ENCODE measurements at places on chromosomes 16 and 17.

- no peak for DNase-seq
Measured at GRCh38 chr17:4523946-4524345, 25.3 kb downstream of the SPNS2 start.

DNA sequence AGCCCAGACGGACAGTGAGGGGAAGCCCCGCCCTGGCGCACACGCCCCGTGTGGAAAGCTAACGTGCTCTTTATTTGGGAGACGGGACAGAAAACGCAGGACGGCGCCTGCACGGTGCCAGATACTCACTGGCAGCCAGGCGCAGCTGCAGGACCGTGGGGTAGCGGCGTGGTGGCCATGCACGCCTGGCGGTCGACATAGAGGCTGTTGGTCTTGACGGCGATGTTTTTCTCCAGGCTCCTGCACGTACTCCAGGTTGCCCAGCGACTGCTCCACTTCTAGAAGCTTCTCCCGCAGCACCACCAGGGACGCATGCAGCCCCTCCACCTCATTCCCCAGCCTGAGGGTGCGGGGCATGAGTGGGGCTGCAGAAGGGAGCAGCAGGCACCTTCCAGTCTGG lies 5.1 kb upstream of the C1QTNF8 start:
- DNase-seq = no peak

GRCh38 chr17:57987581-57988300 lies at the start of gene VEZF1:
VEZF1 (minus strand) TSS chr17:57988254; CDS start chr17:57988111, 143 bp downstream.
- DNase-seq = no peak

DNA sequence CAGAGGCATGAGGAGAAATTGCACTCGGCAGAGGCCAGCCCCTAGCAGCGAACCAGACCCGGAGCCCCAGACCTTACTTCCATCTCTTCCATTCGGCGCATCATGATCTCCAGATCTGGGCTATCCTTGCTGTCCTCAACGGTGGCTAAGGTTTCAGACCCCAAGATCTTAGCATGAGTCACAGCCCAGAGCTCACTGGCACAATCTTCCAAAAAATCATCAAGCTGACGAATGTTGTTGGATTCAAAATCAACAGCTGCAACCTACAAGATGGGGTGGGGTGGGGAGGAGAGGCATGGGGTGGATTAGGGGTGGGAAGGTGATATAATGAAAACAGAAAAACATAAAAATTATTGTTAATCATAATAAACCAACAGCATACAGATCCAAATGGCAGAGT lies 39.7 kb upstream of the PITPNM3 start:
- no peak for DNase-seq

DNA sequence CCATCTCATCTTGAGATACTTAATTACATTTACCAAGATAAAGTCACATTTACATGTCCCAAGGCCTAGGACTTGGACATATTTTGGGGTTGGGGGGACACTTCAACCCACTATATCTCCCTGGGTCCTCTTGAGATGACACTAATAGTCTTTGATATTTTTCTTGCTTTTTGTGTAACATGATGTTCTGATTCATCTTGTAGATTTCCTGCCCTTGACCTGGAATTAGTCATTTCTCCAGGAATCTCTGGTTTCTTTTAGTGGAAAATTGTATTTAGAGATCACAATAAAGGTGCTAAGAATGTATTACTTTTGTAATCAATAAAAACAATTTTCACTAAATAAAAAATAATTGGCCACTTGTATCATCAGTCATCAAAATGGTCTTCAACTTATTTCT lies 157.3 kb downstream of the VPS53 start:
- DNase-seq = no peak

GRCh38 chr16:86968866-86969265 lies 348.3 kb downstream of the C16orf95 start:
- no peak for DNase-seq

DNA sequence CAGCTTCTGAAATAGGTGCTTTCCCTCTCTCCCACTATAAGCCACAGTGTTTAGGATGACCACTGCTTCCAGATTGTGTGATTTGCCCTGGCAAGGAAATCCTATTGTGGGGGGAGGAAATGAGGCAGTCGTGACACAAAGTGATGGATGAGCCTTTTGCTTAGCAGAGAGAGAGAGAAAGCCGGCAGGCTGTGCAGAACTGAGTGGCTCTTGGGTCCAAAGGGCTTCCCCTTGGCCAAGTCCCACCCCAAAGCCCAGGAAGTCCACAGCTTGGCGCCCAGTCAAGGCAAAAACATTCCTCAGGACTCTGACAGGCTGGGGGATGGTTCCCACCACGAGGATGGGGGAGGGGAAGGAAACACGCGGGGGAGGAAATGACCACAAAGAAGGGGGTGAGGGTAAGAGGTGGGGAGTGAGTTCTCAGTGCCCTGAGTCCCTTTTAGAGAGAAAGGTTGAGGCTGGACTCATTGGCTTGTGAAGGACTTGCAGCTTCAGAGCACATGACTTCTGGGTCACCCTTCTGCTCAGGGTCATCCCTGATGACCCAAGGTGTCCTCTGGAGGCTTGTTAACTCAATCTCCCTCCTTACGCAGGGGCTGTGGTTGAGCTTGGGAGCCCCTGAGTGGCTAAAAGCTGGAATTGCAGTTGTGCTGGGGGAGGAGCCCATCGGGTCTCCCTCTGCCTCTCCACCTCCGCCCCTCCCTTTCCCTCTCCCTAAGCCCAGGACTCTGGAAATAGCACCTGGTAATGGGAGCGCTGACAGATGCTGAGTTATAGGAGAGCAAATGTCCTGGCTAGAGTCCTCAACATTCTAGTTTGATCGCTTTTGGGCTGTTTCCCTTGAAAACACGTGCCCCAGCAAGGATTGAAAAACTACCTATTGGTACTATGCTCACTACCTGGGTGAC lies 10.3 kb upstream of the MSL1 start:
- peak; percentile 87 for DNase-seq

- DNase-seq = no peak
Measured at GRCh38 chr17:2965621-2966595, 97.5 kb downstream of the OR1D5 start.
